ENCODE measurements at places on chromosomes 3 and 15. TPM values are rescaled to one million over a fixed set of nuclear protein-coding genes. Genes with fewer than 3 reads are reported as not detected.
A peak's percentile ranks its signal among the peaks of the same experiment; 100 is the strongest.

GRCh38 chr3:32340611-32341365 lies 50.9 kb upstream of the CMTM7 start:
- DNase-seq, result no peak

DNA sequence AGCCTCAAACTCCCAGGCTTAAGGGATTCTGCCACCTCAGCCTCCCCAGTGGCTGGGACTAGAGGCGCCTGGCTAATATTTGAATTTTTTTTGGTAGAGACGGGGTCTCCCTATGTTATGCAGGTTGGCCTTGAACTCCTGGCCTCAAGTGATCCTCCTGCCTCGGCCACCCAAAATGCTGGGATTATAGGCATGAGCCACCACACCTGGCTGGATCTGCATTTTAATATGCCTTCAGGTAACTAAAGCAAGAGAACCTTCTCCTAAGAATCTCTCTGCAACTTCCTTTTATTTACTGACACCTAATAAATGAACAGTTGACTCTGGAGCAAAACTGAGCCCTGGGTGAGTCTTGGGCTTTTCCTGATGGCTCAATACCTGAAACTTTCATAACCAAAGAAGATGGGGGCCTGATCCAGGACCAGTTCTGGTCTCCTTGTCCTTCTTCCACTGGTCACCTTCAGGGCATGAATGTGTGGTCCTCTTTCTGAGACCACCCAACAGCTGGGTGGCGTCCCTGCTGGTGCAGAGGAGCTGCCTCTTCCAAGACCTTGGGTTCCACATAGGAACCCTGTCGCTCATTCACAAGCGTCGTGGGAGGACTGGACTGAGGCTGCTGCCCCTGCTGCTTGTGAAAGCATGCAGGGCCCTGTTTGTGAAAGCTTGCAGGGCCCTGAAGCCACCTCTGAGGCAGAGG lies 28.2 kb downstream of the CCR9 start:
- no peak for DNase-seq

GRCh38 chr3:138408751-138409570 lies 25.5 kb upstream of the ESYT3 start:
- DNase-seq, result peak; percentile 59

DNAH12 gene
- 0.68 TPM for total RNA-seq

DNA sequence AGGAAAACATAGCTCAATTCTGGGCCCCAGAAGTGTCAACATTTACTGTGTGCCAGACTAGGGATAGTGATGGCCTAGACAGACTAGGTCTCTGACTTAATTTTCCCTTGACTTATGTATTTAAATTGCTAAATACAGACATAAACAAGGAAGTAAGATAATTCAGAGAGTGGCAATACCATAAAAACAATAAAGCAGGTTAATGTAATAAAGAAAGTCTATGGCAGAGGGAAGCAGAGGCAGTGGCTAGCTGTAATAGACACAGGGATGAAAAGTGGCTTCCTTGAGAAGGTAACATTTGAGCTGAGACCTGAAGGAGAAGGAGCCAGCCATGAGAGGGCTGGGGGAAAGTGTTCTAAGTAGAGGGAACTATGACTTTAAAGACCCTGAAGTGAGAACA lies 95.7 kb downstream of the TNIK start:
- DNase-seq, result no peak

FRMD4B gene
- 2.1 TPM for total RNA-seq

SIDT1 gene
- not detected for total RNA-seq

GOLGA6L10 gene
- total RNA-seq, result 10.4 TPM

CTXND1 gene
- 0.05 TPM for total RNA-seq

GABRA5 gene
- 5.7 TPM for total RNA-seq

AADACL2 gene
- total RNA-seq, result not detected

DNA sequence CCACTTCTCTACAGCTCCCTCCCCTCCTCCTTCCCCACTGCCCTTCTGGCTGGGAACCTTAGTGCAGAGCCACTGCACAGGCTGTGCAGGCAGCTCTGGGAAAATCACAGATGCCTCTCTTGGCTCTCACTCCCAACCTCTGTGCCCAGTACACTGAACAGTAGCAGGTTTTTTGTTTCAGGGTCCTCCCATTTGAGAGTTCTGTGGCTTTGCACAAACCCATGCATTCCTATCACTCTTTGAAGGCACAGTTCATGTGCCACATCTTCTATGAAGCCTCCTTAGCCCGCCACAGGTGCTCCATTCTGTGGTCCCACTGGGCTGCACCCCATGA lies 103.9 kb downstream of the SNRK start:
- no peak for DNase-seq

RNF7 gene
- 121 TPM for total RNA-seq

GRCh38 chr15:35673093-35673684 lies 127.2 kb upstream of the DPH6 start:
- no peak for DNase-seq

DNA sequence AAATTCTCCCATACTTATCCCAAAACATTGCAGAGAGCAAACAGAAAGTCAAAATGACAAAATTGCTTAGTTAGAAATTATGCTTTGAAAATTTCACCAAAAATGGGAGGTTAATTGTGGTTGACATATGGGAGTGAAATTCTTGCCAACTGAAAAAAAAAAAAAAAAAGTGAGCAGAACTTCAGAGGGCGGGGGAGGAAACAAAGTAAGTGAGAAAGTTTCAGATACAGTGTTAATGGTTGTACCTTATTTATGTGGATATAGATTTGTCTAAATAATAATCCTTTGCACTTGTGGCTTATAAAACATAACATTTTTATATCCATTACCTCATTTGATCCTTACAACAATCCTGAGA lies 91.5 kb upstream of the RAP2B start:
- no peak for DNase-seq

DNA sequence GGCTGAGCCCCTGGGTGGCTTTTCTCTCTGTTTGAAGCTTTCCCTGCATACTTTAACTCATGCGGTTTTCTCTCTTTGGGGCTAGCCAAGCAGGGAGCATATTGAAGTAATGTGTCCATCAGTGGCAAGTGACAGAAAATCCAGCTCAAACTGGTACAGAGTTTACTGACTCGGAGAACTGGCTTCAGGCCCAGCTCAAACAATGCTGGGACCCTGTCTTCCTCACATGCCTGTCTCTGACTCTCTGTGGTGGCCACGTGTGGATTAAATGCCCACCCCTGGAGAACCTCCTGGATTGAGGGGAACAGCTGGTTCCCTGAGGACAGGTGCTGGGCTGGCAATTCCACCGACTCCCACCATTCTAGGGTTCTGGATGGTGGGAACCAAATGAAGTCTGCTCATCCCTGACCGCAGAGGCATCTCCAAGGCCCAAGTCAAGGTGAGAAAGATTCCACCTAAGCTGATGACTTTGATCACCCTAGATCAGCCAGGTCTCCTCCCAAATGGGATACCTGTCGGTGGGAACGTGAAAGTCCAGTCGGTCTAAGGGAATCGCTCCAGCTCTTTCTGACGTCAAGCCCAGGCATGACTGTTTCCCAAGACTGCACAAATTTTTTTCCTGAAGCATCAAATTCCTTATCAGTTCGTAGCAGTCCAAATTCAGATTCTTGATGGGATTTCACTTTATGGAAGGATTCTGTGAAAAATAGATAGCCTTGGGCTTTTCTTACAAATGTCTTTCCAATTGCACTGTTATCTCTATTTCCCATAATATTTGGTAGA lies 16.3 kb upstream of the HDAC11 start:
- no peak for DNase-seq

- no peak for DNase-seq
These were observed 80.8 kb downstream of the SLC49A4 start for GRCh38 chr3:122875547-122876127.

SENP8 gene
- total RNA-seq, result 4.7 TPM

DNA sequence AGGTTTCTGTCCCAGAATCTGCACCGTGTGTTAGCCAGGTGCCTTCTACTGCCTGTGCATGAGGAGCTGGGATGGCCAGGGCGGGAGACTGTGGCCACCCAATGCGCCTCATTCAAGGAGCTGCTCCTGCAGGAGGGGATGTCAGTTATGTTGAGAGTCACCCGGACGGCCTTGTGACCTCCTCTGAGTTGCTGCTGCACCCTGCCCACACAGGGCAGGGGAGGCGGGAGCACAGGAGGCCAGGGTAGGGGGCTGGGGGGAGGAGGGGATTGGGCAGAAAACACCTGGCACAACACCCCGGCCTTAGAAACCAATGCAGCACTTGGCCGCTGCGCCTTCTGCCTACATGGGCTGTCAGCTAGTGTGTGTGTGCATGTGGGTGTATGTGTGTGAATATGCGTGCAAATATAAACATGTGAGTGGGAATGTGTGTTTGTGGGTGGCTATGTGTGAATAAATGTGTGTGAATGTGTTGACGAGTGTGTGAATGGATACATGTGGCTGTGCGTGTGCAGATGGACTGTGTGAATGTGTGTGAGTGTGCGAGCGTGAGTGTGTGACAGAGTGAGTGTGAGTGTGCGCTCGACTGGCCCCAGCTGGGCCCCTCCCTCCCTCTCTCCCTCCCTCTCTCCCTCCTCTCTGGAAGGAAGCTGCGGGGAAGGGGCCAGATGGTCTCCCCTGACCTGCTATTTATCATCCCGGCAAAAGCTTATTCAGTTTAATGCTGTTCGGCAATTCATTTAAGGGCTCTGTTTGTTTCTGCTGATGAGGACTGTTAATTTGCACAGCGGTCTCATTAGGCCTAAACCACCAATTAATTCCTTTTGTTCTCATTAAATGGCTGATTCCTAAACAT lies 106.9 kb downstream of the TLE3 start:
- DNase-seq, result no peak

GRCh38 chr3:5465183-5465582 lies 277.7 kb downstream of the EDEM1 start:
- DNase-seq, result no peak

GRCh38 chr3:119018690-119019463 lies 15.8 kb downstream of the IGSF11 start:
- no peak for DNase-seq

DNA sequence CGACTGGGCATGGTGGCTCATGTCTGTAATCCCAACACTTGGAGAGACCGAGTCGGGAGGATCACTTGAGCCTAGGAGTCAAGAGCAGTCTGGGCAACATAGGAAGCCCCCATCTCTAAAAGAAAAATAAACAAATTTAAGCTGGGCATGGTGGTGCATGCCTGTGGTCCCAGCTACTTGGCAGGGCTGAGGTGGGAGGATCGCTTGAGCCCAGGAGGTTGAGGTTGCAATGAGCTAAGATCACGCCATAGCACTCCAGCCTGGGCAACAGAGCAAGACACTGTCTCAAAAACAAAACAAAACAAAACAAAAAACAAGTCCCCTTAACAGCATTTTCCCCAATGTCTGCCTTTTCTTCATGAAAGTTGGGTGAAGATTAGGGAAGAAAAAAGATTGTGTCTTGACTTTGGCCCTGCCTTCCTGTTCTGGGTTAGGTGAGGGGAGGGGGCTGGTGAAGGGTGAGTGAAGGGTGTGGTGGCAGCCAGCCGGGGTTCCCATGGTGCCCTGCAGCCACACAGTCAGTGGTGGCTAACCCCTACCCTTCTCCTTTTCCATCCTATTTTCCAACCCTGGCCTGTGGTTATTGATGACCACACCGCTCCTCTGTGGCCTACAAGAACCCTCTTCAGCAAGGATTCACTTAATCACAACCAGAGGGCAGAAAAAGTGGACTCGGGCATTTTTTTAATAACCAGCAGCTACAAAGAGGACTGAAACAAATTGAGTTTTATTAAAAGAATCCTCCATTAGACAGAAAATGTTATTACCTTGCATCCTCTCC lies 28.4 kb upstream of the SMAD3 start:
- DNase-seq, result no peak

CPA3 gene
- total RNA-seq, result not detected

- DNase-seq, result no peak
These were observed 289.9 kb downstream of the GAP43 start for GRCh38 chr3:115913069-115913686.

GRCh38 chr3:187807086-187807862 lies 62.0 kb upstream of the BCL6 start:
- DNase-seq, result peak; percentile 5

DNA sequence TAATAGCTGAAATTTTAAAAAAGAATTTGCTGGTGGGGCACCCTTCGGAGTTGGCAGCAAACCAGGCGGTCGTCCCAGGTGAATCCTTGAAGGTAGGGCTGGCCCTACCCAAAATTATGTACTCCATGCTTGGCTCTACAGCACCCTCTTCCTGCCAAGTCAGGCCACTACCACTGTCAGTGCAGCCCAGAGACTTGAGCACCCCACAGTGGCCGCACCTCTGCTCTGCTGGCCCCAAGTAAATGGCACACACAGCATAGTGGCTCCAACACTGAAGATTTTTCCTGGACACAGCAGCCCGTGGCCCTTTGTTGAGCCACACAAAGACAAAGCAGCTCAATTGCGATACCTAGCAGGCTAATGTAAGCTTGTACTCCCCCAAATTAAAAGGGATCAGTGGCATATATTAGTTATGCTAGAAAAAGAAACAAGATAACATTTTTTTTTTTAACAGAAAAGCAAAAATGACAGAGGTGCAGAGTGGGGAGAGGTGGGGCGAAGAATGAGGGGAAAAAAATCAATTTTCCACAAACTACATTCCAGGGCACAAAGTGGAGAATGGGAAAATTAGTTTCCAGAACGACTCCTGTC lies 250.5 kb downstream of the UACA start:
- peak; percentile 93 for DNase-seq

FBXO40 gene
- total RNA-seq, result not detected

GRCh38 chr15:60392986-60393790 lies 4.6 kb downstream of the ANXA2 start:
- peak; percentile 52 for DNase-seq

MITF gene
- total RNA-seq, result 3.0 TPM

DNA sequence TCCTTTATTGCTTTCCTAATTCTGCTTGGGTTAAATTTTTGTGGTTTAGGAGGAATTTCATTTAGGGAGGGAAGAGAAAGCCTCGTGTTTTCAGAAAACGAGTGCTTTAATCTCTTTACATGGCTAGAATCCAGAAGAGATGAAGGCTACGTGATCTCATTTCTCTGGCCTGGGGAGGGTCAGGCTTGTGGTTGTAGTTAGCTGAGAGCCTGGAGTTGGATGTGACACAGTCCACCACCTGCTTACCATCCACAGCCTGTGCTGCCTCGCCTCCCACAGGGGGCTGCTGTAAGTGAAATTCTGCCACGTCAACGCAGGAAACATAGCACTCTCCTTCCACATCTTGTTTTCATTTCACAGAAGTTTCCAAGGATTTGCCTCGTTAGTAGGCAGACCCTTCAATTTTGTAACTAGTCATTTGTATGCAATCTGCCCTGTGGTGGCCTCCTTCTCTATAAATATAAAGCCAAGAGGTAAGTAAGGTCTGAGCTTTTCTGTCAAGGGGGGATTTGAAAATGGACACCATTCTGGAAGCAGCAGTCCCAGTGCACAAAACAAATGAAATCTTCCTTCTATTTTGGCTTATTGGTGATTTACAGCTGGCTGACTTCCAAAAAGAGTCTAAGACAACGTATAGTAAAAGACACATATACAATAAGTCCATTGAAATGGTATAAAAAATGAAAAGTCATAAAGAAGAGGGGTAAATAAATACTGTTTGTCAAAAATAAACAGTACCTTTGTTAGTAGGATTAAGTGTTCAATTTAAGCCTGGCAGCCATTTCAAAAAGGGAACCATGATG lies 3.4 kb downstream of the GXYLT2 start:
- DNase-seq, result no peak

Measured in endodermal cell (in vitro differentiated cells).